Endodermal cell (in vitro differentiated cells): ENCODE measurements at places on chromosomes 12 and 14.
A peak's percentile ranks its signal among the peaks of the same experiment; 100 is the strongest.

GRCh38 chr12:95205685-95206084 is 11.6 kb downstream of the FGD6 start:
- peak; percentile 84 for DNase-seq

- no peak for DNase-seq
Measured at GRCh38 chr12:121533394-121534090, 47.3 kb downstream of the KDM2B start.

DNA sequence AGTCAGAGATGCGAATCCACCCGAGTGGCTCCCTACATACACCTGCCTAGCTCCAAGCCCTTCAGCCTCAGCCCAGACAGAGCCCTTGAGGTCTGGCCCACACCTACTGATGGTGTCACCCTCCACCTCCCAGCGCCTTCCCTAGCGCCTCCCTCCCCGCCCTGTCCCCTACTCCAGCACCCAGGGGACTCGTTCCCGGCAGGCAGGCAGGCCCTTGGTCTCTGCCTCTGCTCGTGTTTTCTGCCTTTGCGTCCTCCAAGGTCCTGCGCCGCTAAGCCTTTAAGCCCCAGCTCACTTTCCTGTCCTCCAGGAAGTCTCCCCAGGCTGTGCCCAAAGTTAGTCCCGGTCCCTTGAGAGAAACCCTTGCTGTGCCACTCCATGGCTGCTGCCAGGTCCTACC is 12.7 kb downstream of the INF2 start:
- DNase-seq = no peak

DNA sequence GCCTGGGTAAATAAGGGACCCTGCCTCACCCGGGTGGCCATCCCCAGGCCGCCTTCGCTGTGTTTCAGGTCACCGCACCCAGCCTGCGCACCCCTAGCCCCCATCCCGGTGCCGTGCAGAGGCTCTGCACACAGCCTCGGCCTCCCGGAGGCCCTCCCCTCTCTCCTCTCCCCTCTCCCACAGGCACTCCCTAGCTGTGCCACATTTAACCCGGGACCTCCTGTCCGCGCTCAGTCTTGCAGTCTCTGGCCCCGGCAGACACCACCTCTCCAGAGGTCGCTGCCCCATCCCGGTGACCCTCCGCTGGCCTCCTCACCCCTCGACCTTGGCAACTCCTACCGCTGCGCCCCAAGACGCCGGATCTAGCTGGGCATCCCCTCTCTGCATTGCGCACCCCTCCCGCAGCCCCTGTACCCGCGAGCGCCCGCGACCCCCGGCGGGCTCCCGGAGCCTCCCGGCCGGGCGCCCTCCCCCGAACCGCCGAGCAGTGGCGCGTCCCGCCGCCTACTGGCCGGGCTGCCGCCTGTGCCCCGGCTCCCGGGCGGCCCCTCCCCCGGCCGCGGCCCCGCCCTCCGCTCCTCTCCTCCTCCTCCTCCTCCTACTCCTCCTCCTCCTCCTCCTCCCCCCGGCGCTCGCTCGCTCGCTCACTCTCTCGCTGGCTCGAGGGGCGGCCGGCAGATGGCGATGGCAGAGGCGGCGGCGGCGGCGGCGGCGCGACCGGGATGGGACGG is 120.7 kb downstream of the AACS start:
- peak; percentile 98 for DNase-seq

- no peak for DNase-seq
Measured at GRCh38 chr12:1273051-1273450, 282.0 kb downstream of the ERC1 start.

- DNase-seq = no peak
Measured at GRCh38 chr12:111846016-111846415, 4.0 kb downstream of the MAPKAPK5 start.

- DNase-seq = no peak
Measured at GRCh38 chr12:65443038-65443437, 164.6 kb downstream of the MSRB3 start.

- no peak for DNase-seq
Measured at GRCh38 chr12:60872219-60872618, 1276.4 kb downstream of the SLC16A7 start.

DNA sequence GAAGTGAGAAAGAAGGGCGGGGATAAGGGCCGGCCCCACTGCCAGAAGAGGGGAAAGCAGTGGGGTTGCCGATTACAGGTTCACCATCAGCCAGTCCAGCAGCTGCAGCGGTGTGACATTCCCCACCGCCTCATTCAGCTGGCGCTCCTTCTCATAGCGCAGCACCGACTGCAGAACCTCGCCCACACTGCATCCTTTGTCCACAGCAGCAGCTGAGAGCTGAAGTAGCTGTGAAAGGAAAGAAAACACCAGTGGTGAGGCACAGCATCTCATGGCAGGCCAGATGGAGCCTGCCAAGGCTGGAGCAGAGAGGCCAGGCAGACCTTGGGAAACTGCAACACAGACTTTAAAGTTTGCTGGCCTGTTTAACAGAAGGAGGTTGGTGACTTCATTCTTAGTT is 33.2 kb downstream of the AKAP3 start:
- no peak for DNase-seq

- DNase-seq = peak; percentile 67
Measured at GRCh38 chr12:98355933-98356332, 159.5 kb upstream of the TMPO start.

GRCh38 chr14:74875941-74876913 is at the start of gene PROX2:
TSS of gene PROX2 (minus strand) at chr14:74876145. CDS start at chr14:74863834, 12,311 bp downstream.
- DNase-seq = no peak

GRCh38 chr12:31872831-31873604 is 86.2 kb upstream of the RESF1 start:
- no peak for DNase-seq
